Myocyte (in vitro differentiated cells): ENCODE measurements at places on chromosomes 12 and 14. TPM values are rescaled to one million over a fixed set of nuclear protein-coding genes. Genes with fewer than 3 reads are reported as not detected.

GRCh38 chr12:129903956-129904829 is at the start of gene TMEM132D:
TSS of gene TMEM132D (minus strand) at chr12:129904025.
- no peak for DNase-seq

- no peak for DNase-seq
Measured at GRCh38 chr12:23350808-23351207, 598.7 kb downstream of the SOX5 start.

GRCh38 chr12:123238961-123239360 is 5.7 kb downstream of the MTRFR start:
- no peak for DNase-seq

DNA sequence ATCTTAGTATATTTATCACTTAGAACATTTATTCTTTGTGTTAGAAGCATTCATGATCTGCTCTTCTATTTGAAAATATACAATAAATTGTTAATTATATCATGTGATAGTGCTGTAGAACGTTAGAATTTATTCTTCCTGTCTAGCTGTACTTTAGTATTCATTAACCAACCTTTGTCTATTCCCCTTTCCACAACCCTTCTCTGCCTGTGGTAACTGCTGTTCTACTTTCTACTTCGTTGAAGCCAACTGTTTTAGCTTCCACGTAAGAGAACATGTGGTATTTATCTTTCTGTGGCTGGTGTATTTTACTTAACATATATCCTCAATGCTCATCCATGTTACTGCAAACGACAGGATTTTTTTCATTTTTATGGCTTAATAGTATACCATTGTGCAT is 18.1 kb downstream of the TBC1D15 start:
- DNase-seq: no peak

GRCh38 chr12:10279937-10280336 is 27.7 kb upstream of the KLRD1 start:
- DNase-seq: no peak

GRCh38 chr12:103855036-103855712 is 14.1 kb upstream of the NT5DC3 start:
- DNase-seq: peak; percentile 57

GRCh38 chr12:78328524-78328923 is 497.8 kb downstream of the NAV3 start:
- no peak for DNase-seq

DNA sequence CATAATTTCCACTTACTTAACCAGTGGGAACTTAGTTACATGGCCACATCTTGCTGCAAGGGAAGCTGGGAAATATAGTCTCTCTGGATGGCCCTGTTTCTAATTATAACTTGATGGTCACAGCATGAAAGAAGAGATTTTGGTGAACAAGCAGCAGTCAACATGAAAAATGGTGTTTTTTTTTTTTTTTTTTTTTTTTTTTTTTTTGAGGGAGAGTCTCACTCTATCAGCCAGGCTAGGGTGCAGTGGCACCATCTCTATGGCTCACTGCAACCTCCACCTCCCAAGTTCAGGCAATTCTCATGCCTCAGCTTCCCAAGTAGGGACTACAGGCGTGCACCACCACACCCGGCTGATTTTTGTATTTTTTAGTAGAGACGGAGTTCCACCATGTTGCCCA is 10.8 kb downstream of the SRGAP1 start:
- DNase-seq: no peak

GRCh38 chr14:95460647-95461478 is 55.6 kb downstream of the SYNE3 start:
- peak; percentile 97 for DNase-seq

DNA sequence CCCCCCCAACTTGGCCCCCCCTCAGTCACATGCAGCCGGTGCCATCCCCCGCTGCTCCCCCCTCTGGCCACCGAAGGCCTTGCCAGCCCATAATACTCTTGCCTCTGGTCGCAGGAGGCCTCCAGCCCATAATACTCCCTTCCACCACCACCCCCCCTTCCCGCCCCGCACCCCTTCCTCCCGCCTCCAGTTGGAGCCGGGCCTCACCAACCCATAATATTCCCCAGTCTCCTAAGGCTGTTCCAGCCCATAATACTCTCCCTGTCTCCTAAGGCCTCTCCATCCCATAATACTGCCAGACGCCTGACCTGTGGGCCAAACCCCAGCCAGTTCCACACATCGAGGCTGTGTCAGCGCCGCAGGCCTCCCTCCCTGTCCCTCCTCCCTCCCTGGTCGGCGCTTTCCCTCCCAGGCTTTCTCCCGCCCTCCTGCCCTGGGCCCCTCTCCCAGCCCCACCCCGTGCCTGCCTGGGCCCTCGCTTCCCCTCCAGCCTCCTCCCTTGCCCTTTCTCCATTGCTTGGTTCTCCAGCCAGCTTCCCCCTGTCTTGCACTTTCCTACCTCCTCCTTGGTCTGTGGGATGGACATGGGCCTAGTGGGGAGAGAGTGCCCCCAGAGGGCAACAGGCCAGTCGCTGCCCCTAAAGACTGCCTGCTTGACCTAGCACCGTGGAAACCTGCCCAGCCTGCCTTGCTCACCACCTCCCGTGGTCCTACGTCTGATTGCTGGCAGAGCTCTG is 6.8 kb upstream of the CHD4 start:
- peak; percentile 91 for DNase-seq

- no peak for DNase-seq
Measured at GRCh38 chr12:19139615-19140194, 10.2 kb downstream of the PLEKHA5 start.

GRCh38 chr14:100072783-100073346 is 7.6 kb downstream of the EVL start:
- no peak for DNase-seq

GRCh38 chr12:3879846-3880245 is 6.6 kb upstream of the PARP11 start:
- no peak for DNase-seq

GRCh38 chr14:95421741-95422140 is 94.7 kb downstream of the SYNE3 start:
- DNase-seq: no peak

- no peak for DNase-seq
Measured at GRCh38 chr12:37565112-37565511, 751.5 kb upstream of the ALG10B start.

- DNase-seq: no peak
Measured at GRCh38 chr12:905261-906031, 44.0 kb downstream of the RAD52 start.

GRCh38 chr12:99600388-99600787 is 47.2 kb upstream of the GARIN6 start:
- DNase-seq: peak; percentile 19

DNA sequence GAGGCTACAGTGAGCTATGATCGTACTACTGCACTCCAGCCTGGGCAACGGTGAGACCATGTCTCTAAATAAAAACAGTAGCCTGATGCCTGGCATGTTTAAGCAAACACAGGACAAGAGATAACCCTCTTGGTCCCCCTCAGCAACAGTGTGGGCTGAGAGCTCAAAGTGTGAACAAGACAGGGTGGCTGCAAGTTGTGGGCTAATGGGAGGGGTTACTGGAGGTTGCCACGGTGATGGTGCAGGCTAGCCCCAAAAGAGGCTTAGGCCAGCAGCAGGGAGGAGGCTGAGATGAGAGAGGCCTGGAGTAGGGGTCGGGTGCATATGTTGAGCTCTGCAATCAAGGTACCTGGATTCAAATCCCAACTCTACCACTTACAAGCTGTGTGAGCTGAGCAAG is 3.4 kb upstream of the LGMN start:
- no peak for DNase-seq

GRCh38 chr14:86505808-86506207 is 975.9 kb downstream of the FLRT2 start:
- no peak for DNase-seq

DNA sequence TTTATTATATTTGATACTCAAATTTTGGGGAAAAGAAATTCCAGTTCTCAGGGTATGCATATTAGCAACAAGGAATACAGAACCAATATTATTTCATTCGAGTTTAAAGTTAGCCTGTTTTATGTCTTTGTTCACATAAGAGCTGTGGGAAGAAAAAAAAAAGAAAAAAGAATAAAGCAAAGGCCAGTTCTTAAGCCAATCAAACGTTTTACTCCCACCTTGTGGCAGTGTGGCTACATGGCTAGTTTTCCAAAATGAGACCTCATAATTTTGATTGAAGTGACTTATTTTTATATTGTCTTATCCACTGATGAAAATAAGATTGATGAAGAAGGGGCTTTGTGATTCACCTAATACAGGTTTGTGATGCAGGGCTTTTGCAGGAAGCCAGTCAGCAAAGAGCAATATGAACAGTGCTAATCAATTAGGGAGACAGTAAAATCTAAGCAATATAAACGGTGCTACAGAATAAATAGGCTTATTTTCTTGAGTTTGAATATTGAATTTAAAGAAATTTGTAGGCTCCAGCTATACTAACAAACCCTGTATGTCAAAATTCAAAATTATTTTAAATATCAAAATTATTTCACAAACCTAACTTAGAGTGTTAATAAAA is 624.1 kb upstream of the FOXG1 start:
- DNase-seq: no peak

SLC16A7 gene
- total RNA-seq: 7.5 and 16.2 TPM in 2 replicates

HCAR3 gene
- not detected in 2 replicates for total RNA-seq

MCRS1 gene
- 72.1 and 98.1 TPM in 2 replicates for total RNA-seq

CLEC2A gene
- not detected in 2 replicates for total RNA-seq

CYP46A1 gene
- 2.2 and 2.8 TPM in 2 replicates for total RNA-seq

PLEK2 gene
- not detected in 2 replicates for total RNA-seq

SMCO2 gene
- not detected in 2 replicates for total RNA-seq

JPH4 gene
- not detected in 2 replicates for total RNA-seq
